NCI-H1436 treated with DMSO at 0.1 percent for 48 hours (cell line): ENCODE measurements at places on chromosomes 11 and 22.

- DNase-seq = no peak
Observed at GRCh38 chr11:82883853-82884252, 16.4 kb downstream of the PRCP start.

- DNase-seq = no peak
Observed at GRCh38 chr11:32472226-32472625, 36.9 kb upstream of the WT1 start.

DNA sequence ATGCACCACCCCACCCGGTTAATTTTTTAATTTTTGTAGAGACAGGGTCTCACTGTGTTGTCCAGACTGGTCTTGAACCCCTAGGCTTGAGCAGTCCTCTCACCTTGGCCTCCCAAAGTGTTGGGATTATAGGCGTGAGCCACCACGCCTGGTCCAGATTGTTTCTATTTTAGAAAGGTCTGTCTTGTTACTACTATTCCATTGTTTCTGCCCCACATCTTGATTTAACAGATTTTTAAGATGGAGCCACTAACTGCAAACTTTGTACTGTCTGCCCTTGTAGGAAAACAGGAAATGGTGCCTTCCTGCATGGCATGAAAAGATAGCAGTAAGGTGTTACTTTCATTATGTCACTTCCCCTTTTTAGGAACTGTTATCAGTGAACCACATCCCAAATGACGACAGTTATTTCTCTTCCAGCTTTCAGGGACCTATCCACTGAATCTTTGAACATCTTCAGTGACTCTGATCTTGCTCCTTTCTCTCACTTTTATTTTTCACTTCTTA, 23.2 kb downstream of the TAF1D start:
- DNase-seq = no peak

DNA sequence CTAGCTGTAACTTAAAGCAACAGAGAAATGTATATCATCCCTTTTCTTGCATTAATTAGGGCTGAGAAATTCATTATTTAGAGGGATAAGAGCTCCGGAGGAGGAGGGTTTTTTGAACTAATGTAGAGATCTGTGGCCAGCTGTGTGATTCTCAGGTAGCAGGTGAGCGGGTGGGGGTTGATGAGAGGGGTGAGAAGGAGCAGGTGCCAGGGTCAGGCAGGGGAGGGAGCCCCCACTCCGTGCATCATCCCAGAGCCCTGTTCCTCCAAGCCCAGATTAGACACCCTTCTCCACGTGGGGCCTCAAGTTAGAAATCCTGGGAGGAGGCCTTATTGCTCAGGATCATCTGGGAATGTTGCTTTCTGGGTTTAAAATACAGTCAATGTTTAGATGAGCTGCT, 24.9 kb downstream of the ZBTB16 start:
- DNase-seq = no peak

GRCh38 chr11:119081682-119082260, 2.9 kb upstream of the HMBS start:
- DNase-seq = no peak

DNA sequence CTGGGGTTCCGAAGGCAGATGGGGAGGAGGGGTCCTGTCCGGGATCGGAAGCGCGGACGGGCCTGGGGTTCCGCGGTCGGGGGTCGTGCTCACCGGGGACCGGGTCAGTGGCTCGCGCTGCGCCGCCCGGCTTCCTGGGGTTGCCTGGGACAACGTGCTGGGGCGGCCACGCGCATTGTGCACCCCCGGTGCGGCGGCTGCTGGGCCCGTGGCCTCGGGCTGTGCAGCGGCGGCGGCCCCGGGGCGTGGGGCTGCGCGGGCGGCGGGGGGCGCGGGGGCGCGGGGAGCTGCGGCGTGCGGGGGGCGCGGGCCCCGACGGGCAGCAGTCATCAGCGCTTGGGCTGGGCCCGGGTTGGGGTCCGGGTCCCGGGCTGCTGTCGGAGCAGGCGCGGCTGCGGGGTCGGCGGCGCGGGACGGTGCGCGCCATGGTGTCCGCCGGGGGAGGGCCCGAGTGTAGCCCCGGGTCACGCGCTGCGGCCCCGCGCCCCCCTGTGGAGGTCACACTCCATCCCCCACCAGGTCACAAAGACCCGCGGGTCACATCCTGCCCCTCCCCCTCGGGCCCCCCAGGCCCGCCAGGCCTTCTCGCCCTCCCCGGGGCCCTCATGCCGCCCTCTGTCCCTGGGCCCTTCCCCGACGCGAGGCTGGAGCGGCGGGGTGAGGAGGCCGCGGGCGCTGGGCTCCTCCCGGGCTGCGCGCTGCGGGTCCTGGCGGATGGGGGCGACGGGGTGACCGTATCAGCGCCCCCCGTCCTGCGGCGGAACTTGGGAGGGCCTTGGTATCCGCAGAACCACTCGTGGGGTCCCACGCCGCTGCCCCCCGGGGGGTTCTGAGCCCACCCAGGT, at the start of gene TTLL8:
TSS of gene TTLL8 (minus strand) at position 238 of the 845 bp plus-strand sequence.
- DNase-seq = no peak

GRCh38 chr11:103420593-103420992, 311.4 kb downstream of the DYNC2H1 start:
- no peak for DNase-seq

GRCh38 chr22:47130883-47131631, 368.6 kb downstream of the TBC1D22A start:
- DNase-seq = no peak

GRCh38 chr11:8330404-8330803, 66.7 kb upstream of the LMO1 start:
- DNase-seq = no peak

DNA sequence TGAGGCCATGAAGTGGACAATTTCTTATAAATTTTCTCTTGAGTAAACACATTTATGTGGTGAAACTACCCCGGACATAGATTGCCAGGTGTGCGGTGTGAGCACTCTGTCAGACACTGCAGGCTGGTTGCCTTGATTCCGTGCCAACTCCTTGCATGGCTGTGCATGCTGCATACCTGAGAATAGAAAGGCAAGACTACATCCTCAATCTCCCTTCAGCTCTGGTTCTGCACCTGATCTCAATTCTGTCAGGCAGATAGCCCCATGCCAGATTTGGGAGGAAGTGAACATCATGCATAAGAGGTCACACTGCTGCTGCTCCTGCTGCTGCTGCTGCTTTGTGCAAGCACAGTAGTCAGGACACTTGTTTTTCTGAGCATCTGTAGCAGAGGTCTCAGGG, 42.5 kb upstream of the DEUP1 start:
- no peak for DNase-seq

- no peak for DNase-seq
Observed at GRCh38 chr11:120929664-120930154, 94.2 kb upstream of the TBCEL start.

DNA sequence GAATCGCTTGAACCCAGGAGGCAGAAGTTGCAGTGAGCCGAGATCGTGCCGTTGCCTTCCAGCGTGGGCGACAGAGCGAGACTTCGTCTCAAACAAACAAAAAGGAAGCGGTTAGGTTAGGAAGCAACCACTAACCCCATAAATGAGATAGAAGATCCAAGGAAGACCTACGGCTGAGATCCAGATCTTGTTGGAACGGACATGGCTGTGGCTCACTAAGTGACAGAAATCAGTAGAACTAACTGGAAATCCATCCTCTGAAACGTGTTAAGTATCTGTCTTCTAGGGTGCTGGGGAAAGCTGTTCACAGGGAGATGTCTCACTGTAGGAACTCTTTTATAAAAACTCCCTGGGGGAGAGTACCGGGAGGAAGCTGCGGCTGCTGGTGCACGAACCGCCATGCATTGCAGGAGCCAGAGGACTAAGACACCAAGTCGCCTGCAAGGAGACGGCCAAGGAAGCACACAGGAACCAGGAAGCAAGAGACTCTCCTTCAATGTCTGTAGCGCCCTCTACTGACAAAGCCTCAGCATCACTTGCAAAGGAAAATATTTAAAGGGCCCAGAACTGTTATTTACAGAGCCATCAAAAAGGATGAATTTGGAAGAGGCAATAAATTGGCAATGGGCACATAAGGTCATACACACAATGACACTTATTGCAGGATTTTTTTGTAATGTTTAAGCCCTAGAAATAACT, 16.9 kb upstream of the SPTY2D1 start:
- no peak for DNase-seq

DNA sequence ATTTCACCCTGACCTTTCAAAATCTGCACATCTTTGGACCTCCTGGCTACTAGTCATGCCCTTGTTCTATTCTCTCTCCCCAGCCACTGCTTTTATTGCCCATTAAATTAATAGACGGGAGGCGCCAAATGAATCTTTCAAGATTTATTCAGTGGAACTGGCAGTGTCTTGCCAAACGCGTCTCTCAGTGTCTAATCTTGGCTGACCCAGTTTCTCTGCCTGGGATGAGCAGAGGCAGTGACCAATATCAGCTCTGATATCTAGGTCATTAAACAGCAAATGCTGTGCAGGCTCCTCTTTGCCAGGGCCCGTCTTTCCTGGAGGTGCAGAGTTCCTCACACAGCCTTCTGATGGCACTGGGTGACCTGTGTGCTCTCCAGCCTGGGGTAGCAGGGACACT, 74.0 kb downstream of the TRAF6 start:
- DNase-seq = no peak

GRCh38 chr22:45268167-45268957, 16.4 kb upstream of the UPK3A start:
- no peak for DNase-seq

- peak; percentile 38 for DNase-seq
Observed at GRCh38 chr11:134071766-134072402, 3.0 kb downstream of the JAM3 start.

DNA sequence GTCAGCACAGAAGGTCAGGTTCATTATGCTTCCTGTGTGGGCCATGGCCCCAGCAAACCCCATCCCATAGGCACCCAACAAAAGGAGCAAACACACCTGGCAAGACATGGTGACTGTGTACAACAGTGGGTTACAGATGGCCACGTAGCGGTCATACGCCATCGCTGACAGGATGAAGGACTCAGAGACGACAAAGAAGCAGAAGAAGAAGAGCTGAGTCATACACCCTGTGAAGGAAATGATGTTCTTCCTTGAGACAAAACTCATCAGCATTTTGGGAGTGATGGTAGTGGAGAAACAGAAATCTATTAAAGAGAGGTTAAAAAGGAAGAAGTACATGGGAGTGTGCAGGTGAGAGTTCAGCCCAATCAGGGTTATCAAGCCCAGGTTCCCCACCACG, 309 bp downstream of the OR8B12 start:
- DNase-seq = no peak

DNA sequence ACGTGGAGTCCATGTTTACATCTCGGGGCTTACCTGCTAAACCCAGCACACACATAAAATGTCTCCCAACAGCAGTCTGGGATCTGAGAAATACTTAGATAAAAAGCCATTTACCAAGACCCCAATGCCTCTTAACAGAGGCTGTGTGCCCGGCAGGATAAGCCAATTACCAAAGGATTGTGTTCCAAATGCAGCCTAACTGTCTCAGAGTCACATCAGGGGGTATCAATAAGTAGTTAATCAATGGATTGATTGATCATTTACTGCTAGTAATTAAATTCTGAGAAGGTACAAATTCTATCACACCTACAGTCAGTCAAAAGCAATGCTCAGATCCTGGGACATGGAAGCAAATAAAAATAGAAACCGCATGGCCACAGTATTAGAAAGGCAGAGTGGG, 125.6 kb downstream of the DSCAML1 start:
- DNase-seq = no peak

- DNase-seq = peak; percentile 75
Observed at GRCh38 chr11:83508804-83509203, 222.6 kb upstream of the CCDC90B start.

GRCh38 chr11:58622344-58622743, at the start of gene CNTF:
Gene CNTF, plus strand, starts transcription at chr11:58622665. Its CDS starts 88 bp downstream, at chr11:58622753.
- no peak for DNase-seq

GRCh38 chr11:102994105-102994504, 38.6 kb upstream of the MMP13 start:
- no peak for DNase-seq

GRCh38 chr22:44850946-44851345, 98.6 kb downstream of the ARHGAP8 start:
- DNase-seq = no peak

GRCh38 chr11:66891851-66892660, 35.2 kb downstream of the LRFN4 start:
- DNase-seq = no peak

GRCh38 chr11:93197380-93198214, at the start of gene SLC36A4:
Gene SLC36A4, minus strand, starts transcription at chr11:93197991. Its CDS starts 159 bp downstream, at chr11:93197832.
- DNase-seq = peak; percentile 83

- peak; percentile 11 for DNase-seq
Observed at GRCh38 chr11:363948-364761, 5.1 kb upstream of the B4GALNT4 start.

GRCh38 chr22:25853078-25853477, 111.1 kb downstream of the MYO18B start:
- DNase-seq = no peak

- DNase-seq = no peak
Observed at GRCh38 chr11:7890417-7891172, 40.5 kb downstream of the OR10A6 start.

GRCh38 chr22:23796461-23796860, 9.7 kb downstream of the SMARCB1 start:
- no peak for DNase-seq

DNA sequence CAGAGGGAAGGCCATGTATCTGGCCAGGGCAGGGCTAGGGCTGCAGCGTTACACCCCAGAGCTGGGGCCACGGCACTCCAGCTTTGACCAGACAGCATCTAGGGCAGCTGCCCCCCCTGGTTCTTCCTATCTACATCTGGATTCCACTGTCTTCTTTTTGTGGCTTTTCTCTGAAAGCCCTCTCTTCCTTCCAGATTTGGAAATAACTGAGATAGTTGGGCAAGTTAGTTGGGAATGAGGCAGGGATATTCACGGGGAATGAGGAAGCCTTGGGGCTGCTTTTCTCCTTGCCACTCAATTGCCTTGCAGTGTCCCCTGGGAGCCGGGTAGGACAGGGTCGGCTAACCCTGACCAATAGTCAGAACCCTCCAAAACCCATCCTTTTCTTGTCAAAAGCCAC, 26.8 kb downstream of the CLMP start:
- DNase-seq = no peak

DNA sequence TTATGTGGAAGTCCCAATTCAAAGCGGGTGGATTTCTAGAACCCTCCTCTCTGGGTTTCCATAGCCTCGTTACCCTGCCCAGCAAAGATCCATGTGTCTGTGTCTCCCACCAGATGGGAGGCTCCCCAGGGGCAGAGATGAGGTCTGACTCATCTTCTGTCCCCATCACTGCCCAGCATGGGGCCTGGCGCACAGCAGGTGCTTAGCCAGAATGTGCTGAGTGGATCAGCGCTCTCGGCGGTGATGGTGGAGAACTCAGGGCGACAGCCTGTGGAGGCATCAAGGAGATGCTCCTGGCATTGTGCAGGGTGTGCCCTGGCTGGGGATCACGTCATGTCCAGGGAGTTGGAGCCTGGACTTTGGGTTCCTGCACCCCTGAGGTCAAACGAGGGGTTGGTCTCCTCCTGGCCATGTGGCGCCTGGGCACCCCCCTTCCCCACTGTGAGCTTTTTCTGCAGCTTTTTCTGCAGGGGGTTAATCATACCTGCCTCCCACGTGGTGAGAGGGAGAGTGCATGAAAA, 46.1 kb upstream of the RFPL3 start:
- DNase-seq = no peak

- no peak for DNase-seq
Observed at GRCh38 chr11:35785287-35786167, 123.0 kb downstream of the TRIM44 start.

- no peak for DNase-seq
Observed at GRCh38 chr11:62652161-62653006, 718 bp downstream of the INTS5 start.

GRCh38 chr11:111845276-111846028, 25.9 kb downstream of the ALG9 start:
- no peak for DNase-seq

GRCh38 chr11:126862664-126863243, 137.8 kb downstream of the KIRREL3 start:
- no peak for DNase-seq
